ENCODE measurements at places on chromosomes 16 and 17.

GRCh38 chr17:82870541-82870940 lies 30.7 kb upstream of the ZNF750 start:
- no peak for DNase-seq

GRCh38 chr16:68289621-68290329 lies 21.0 kb downstream of the SLC7A6OS start:
- DNase-seq = peak; percentile 40

GRCh38 chr17:67765623-67766022 lies 47.9 kb downstream of the NOL11 start:
- DNase-seq = no peak

DNA sequence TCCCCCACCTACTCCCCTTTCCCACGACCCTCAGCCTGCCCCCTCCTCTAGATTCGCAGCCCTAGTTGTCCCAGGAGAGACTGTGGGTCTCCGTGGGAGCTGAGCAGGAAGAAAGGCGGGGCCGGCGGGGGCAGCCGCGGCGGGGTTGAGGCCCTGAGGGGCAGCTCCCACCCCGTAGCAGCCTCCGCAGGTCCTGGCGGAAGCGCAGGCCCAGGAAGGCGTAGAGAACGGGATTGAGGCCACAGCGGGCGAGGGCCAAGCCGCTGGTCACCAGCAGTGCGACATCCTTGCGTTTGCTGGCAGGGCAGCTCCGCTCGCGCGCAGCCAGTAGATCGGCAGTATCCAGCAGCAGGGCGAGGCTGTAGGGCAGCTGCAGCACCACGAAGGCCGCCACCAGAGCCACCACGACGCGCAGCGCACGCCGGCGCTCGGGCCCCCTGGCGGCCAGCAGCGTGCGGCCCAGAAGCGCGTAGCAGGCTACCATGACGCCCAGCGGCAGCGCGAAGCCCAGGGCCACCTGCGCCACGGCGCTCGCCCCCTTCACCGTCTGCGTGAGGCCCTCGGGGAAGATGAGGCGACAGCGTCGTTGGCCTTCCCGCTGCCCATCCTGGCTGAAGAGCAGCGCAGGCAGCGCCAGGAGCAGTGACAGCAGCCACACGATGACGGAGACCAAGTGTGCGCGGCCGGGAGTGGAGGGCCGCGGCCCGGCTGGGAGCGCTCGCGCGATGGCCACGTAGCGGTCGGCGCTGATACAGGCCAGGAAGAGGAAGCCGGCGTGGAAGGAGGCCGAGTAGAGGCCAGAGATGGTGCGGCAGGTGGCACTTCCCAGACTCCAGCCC lies 1.9 kb downstream of the CCR10 start:
- DNase-seq = peak; percentile 88

DNA sequence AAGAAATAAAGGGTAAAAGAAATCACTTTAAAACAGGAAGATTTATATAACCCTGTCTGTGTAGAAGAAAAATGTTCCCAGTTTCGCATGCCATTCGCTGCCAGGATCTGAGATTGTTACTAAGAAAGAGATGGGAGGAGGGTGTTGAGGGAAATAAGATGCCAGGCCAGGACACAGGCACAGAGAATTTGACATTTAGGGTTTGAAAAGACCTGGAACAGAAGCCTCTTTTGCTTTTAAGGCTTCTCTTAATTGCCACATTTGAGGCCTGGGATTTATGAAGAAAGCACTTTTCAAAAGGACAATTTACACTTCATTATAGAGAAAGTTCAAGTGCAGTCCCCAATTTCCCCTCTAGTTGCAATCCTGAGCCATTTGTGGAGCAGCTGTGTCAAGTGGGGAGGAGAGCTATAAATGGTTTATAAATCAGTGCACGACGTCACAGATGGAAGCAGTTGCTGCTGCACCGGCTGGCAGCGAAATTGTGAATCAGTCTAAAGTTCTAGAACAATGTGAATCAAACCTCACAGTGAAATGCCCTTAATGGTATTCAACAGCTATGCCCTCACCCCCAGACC lies 26.5 kb upstream of the C16orf87 start:
- DNase-seq = peak; percentile 42

DNA sequence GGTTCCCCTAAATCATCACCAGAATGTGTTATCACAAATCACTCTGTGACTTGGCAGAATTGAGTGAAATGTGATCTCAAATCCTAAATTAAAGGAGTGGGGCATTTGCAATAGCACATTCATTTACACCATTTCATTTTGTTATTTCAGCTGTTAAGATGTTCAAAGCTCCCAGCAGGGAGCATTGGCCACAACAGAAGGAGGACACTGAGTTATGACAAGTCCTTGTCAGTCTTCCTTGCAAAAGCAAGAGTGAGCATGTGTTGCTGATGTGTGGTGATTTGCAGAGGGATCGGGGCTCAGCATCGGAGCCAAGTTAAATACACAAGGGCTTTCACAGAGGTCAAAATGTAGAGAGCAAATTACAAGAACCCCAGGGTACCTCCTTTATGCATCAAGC lies 372.2 kb upstream of the CDH5 start:
- DNase-seq = no peak

- DNase-seq = no peak
These were observed 15.1 kb upstream of the GLG1 start for GRCh38 chr16:74622005-74622404.

DNA sequence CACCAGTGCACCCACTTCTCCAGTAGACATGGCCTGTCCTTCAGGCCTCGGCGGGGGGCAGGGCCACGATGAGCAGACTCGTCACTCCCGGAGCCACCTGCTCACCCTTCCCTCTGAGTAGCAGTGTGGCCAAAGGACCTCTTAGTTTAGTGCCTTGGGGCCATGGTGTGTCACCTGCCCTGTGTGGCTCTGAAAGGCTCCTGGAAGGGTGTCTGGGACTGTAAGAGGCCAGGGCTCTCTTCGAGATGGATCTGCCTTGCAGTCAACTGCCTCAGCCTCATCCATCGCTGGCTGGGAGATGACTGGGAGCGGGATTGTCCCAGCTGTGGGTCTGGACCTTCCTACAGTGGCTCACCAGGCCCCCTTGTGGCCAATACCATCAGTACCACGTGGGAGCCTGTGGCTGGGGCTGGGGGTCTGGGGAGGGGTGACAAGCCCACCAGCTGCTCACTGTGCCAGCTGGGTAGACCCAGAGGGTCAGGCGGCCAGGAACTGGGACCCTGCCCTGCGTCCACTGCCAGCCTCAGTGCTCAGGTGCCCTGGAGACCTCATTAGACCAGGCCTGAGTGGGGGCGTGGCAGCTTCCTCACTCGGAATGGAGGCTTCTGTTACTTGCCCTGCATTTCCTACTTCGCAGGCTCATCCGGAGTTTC lies 133.4 kb downstream of the OR1D5 start:
- DNase-seq = no peak

- DNase-seq = no peak
These were observed 5.0 kb upstream of the MAPK3 start for GRCh38 chr16:30127993-30128392.

- no peak for DNase-seq
These were observed 1.6 kb upstream of the FBXL20 start for GRCh38 chr17:39402890-39403605.

GRCh38 chr16:15502041-15502725 lies 67.8 kb downstream of the BMERB1 start:
- no peak for DNase-seq

GRCh38 chr17:384622-385177 lies 32.1 kb upstream of the RPH3AL start:
- no peak for DNase-seq

- no peak for DNase-seq
These were observed 82.7 kb downstream of the RPH3AL start for GRCh38 chr17:269616-270514.

DNA sequence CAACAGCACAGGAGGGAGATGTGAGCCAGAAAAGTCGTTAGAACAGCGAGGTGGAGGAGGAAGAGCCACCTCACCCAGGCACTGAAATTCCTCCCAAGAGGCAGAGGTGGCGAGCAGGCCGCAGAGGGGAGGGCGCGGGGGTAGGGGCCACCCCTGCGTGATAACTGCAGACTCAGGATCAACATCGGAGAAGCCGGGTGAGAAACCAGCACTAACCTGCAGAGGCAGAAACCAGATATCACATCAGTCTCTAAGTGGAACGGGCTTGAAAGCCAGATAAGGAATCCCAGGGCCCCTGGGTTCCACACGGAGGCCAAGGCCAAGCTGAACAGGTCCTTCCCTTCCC lies 39.4 kb upstream of the ZC3H18 start:
- no peak for DNase-seq

DNA sequence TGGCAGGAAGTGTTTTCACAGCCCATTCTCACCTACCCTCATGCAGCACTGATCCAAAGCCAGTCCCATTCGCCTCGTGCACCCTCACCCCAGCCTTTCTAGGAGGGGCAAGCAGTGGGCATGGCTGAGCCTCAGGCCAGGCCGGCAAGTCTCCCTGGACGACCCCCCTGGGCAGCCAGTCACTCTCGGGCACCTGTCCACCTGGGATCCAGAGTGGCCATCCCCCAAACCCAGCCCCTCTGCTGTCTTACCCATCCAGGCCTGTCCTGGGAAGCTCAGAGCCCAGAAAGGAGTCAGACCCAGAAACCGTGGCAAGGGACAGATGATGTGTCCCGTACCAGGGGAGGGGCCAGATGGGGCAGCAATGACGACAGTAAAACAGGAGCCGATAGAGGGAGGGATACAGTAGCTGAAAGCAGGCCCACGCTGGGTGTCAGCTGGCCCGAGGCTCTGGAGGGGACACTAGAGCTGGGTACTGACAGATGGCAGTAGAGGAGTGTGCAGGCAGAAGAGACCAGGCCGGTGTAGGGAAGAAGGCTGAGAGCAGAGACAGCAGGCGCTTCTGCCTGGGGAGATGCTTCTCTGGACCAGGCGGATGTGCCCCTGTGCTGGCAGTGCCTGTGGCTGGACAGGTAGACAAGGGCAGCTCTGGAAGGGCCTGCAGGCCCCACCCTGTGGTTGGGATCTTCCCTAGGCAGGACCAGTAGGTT lies 5.8 kb downstream of the CMTM3 start:
- no peak for DNase-seq

DNA sequence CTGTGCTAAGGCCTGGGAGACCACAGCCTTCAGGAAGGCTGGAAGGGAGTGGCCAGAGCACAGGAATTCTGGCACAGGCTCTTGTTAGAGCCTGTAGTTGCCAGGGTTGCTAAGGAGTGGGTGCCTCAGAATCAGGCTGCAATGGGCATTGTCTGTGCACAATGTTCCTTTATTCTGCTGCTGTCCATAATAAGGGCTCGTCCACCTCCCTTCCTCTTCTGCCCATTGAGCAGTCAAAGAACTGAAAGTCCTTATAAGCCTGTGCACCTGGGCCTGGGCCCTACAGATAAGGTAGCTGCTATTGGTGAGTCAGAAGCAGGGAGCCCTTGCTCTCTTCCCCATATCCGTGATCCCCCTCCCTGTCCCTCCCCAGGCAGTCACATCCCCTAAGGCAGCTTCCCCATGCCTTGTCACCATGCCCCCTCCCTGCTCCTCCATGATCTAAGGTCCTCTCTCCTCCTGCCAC lies 5.4 kb upstream of the CNGB1 start:
- no peak for DNase-seq

DNA sequence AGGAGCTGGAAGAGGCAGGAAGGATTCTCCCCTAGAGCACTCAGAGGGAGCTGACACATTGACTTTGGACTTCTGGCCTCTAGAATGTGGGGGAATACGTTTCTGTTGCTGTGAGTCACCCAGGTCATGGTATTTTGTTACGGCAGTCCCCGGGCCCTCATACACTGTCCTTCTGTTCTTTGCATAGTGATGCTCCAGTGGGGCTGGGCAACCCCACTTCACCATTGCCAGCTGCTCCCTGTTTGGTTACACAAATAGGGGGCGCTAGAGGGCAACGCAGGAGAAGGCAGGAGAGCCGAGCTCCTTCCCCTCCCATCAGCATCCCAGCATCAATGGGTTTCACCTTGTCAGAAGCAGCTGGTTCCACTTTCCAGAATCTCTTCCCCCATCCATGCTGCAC lies 257.7 kb upstream of the FOXF1 start:
- DNase-seq = no peak

GRCh38 chr16:75745242-75745641 lies 19.0 kb upstream of the CPHXL start:
- DNase-seq = no peak

DNA sequence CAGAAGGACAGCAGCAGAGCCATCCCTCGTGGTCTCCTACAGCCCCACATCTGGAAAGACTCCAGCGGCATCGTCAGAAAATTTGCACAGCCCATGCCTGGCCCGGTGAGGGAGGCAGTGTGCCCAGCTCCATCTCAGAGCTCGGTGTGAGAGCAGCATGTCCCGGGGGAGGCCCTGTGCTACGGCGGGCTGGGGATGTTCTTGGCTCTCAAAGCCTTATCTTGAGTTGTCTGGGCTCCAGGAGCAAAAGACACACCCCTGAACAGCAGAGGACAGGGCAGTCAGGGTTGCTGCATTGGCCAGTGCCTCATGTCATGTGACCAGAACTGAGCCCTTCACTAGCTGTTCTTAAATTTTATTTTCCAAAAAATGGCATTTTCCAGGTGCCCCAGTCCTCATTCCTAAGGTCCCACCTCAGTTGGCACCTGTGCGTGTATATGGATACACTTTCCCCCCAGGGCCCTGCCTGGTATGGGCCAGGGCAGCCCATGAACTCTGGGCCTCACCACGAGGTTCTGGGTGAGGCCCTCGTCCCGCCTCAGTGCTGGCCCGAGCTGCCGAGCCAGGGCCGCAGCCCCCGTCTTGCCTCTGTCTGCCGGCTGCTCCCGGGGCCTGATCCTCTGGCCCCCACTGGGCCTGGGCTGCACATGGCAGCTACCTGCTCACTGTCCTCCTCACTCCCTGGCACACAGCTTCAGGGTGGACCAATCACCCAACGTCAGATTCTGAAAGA lies 3.0 kb downstream of the NUDT16L1 start:
- no peak for DNase-seq

- no peak for DNase-seq
These were observed 8.5 kb downstream of the SCGB1C2 start for GRCh38 chr17:145671-146541.

GRCh38 chr17:6948562-6948961 lies 47.3 kb upstream of the ALOX12 start:
- no peak for DNase-seq

DNA sequence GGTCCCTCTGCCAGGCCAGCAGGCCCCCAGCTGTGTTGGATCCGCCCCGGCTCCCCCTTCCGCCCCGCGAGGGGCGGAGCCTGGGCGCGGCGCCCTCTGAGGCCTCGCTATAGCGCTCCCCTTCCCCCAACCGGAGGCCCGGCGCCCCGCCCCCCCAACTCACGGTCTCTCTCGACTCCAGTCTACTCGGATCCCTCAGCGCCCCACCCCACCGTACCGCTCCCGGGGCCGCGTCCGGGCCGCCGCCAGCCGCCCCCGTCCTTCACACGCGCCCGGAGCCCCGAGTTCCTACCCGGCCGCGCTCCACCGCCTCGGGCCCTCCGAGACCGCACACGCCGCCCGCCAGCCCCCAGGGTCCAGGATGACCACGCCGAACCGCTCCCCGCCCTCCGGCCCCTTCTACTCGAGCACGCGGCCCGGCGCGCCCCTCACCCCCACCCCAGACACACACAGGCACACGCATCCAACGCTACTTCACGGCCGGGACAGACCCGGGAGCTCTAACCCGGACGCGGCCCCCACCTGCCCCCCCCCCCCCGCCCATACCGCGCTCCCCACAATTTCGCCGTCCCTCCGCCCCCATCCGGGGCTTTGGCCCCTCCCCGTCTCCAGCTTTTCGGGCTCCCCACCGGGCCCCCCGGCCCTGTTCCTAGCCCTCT lies 1.4 kb downstream of the PHF23 start:
- peak; percentile 69 for DNase-seq

Data from CD4-positive, CD25-positive, alpha-beta regulatory T cell (primary cell).